ENCODE measurements at places on chromosomes 6 and 20.
A peak's percentile ranks its signal among the peaks of the same experiment; 100 is the strongest.

- no peak for DNase-seq
Observed at GRCh38 chr6:27872642-27873020, 39.6 kb downstream of the OR2B2 start.

GRCh38 chr6:27599859-27600532, 127.1 kb upstream of the ZNF184 start:
- no peak for DNase-seq

- no peak for DNase-seq
Observed at GRCh38 chr6:1606780-1607515, 2.8 kb upstream of the FOXC1 start.

DNA sequence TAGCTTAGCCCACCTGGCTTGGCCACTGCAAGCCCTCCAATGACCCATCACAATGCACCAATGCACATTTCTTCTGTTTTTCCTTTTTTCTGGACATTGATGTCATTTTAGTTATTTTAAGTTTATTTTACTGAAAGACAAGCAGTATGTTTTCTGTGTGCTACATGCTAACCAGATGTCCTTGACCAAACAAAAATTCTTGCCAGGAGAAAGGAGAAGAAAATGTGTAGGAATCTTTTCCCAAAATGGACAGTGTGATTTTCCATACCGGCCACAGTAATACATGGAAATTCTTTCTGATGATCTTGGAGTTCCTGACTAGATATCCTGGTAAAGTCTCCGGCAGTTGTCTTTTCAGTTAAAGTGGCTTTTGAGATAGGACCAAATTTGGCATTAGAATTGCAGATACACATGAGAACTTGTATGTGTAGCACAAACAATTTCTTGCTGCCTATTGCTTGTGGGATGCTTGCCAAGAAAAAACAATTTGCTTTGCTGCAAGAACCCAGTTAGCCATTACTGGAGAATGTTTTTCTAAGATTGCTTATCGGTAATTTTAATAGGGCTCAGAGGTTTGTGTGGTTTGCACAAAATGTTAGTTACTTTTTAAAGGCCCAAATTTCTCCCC, 696.5 kb upstream of the CITED2 start:
- DNase-seq, result no peak

GRCh38 chr6:52560462-52560861, 16.4 kb downstream of the TRAM2 start:
- DNase-seq, result no peak

DNA sequence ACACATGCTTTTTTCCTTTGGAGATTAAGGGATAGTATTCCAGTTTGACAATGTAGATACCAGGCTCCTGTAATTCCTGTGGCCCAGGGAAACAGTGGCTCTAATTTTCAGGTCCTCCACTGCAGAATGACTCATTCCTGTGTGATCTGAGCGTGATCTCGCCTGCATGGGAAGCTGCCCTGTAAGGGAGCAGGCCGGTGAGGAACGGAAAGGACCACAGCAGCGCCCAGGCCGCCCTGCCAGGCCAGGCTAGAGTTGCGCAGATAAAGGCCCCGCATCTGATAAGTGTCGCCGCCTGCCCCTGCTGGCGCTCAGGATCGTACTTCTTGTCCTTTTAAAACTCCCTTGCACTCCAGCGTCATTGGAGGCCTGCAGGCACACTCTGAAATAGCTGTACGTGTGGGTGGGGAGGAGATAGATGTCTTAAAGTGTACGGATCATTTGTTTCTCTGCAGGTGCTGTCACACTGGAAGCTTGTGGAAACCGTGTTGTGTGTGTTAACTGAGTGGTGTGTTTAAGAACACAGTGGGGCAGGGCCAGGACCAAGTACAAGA, 60.7 kb downstream of the SYNJ2 start:
- no peak for DNase-seq

DNA sequence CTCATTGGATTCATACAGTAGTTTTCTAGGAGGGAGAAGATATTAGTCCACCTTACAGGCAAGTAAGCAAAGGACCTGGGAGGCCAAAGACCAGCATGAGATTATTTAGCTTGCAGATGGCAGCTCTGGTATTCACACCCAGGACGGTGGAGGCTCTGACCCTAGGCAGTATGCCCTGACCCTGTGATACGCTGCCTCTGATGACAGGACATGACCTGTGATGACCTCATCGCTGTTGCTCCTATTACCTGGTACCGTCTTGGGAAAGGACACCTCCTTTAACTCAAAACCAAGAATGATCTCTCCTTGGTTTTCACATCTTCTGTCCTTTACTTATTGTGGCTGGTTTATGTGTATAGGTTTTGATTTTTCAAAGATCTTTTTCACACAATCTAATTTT, 298.6 kb downstream of the CLIC5 start:
- DNase-seq, result no peak

- DNase-seq, result no peak
Observed at GRCh38 chr6:169843110-169843509, 91.7 kb downstream of the ERMARD start.

DNA sequence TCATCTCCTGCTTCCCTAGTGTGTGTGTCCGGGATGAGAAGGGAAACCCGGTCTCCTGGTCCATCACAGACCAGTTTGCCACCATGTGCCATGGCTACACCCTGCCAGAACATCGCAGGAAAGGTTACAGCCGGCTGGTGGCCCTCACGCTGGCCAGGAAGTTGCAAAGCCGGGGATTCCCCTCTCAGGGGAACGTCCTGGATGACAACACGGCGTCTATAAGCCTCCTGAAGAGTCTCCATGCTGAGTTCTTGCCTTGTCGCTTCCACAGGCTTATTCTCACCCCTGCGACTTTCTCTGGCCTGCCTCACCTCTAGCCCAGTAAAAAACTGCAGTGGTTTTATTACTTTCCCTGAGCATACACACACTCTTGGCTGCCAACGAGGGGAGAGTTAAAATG, 23.9 kb upstream of the C6orf141 start:
- DNase-seq, result no peak

DNA sequence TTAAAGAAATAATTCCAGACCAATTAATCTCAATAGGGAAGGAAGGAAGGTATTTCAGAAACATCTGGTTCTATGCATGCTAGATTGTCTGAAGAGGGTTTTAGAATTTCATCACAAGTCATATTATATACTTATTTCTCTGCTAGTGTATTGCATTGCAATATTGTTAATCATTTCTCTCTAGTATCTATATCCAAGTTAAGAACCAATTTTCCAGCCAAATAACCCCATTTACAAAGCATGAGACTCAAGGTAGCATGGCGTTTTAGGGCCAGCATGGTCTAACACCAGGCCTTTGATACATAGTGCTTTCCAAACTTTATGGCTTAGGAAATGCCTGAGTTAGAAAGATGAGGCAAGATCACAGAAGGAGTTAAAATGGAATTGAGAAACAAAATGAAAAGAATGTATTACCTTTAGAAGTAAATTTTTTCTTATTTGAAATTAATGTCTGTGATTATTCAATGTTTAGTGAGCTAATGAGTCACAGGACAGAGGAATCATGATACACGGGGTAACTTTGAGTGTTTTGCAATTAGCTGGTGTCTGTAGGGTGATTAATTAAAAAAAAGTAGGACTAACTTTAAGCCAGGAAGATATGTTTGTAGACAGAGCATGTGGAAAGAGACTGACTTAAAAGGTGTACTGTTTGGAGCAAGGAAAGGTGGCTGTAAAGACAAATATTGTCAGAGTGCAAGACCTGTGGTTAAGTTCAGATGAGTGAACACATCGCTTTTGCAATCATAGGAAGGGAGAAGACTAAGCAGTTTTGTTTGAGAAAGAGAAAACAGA, 1006.2 kb upstream of the CITED2 start:
- DNase-seq, result no peak

GRCh38 chr20:47540443-47541354, 39.0 kb downstream of the NCOA3 start:
- DNase-seq, result peak; percentile 26

DNA sequence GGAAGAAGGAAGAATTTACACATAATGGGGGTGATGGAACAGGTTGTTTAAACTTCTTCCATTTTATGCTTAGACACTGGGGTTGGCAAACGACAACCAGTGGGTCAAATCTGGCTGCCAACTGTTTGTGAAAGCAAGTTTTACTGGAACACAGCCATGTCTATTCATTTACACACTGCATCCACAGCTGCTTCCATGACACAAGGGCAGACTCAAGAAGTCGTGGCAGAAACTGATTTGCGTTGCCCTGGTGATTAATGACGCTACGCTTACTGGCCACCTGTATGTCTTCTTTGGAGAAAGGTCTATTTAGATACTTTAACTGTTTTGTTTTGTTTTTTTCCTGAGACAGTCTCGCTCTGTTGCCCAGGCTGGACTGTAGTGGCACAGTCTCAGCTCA, 19.0 kb downstream of the CTCFL start:
- DNase-seq, result no peak

GRCh38 chr6:121647905-121648304, 212.5 kb downstream of the GJA1 start:
- DNase-seq, result no peak

GRCh38 chr20:48166082-48166835, 381.0 kb upstream of the SULF2 start:
- no peak for DNase-seq

DNA sequence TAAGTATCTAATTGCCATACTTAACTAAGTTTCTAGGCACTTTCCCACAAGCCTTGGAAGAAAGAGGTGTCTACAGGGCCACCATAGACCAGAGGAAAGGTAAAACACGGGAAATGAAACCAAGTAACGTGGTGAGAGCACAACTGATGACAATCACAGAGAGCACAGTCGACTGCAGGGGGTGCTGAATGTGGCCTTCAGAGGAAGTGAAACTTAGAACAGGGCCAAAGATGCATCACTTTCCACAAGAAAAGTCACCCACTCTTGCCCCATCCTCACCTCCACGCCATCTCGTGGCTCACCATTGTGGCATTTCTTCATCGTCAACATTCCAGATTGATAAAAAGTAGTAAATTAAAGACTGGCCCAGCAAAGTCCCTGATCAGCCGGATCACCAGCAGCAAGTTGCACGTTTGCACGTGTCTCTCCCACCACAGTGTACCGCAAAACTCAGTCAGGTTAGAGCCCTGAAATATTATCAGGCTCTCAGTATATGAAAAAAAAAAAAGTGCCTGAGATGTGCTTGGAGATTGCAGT, 31.4 kb downstream of the HIVEP2 start:
- peak; percentile 77 for DNase-seq

- no peak for DNase-seq
Observed at GRCh38 chr6:53639520-53639919, 26.0 kb downstream of the KLHL31 start.

- no peak for DNase-seq
Observed at GRCh38 chr6:811831-812230, 118.9 kb upstream of the EXOC2 start.

GRCh38 chr20:58512808-58513552, 2.2 kb downstream of the APCDD1L start:
- no peak for DNase-seq

DNA sequence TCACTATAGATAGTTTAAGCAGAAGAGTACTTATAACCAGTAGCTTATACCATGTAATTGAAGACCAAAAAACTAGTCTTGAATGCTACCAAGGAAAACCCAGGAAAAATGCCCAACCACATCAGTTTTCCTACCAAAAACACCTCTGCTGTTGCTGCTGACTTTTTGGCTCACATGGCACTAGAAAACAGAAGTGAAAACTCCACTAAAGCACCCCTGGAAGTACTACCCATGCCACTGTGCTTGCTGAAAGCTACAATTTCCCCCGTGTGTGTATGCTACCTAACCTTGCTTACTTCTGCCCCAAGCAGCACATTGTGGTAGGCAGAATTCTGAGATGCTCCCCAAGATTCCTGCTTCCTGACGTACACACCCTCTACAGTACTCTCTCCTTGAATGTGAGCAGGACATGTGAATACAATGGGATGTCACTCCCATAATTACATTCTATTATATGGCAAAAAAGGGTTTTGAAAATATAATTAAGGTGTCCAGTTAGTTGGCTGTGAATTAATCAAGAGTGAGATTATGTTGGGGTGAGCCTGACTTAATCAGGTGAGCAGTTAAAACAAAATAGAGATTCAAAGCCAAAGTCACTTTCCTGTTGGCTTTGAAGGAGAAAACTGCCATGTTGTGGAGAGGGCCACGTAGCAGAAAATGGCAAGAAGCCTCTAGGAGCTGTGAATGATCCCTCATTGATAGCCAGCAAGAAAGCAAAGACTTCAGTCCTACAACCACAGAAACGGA, 209.8 kb upstream of the MARCKS start:
- no peak for DNase-seq

DNA sequence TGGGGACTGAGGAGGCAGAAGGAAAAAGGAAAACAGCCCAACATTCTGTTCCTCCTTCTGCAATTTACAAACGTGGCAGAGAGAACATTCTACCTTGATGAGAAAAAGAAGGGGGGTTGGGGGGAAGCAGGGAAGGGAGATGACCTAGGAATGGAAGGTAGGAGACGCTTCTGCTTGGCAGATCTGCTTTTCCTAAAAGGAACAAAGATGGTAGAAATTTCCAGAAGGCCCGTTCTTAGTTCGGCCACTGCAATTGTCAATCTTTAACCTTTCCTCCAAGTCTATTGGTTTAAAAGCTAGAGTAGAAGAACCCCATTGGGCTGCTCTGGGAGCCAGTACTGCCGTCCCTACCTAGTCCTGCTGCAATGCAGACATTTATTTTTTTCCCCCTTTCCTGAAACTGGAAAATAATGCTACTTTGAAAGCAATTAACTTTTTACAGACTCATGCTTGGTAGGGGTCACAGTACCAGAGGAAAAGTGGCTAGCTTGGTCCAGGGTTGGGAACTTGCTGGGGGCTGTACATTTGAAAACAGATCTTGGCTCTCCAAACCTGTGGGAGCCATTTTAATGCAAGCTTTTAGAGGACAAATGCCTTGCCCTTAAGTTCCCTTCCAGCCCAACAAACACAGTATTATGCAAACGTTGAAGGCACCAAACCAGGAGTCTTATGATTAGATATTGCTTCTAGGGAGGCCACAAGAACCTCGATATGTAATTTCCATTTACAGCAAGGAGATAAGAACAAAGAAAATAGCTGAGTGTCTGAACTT, 2.6 kb downstream of the ZMYND8 start:
- no peak for DNase-seq

GRCh38 chr6:1572892-1573291, 36.8 kb upstream of the FOXC1 start:
- no peak for DNase-seq

GRCh38 chr6:99114769-99115406, 167.1 kb upstream of the FBXL4 start:
- DNase-seq, result no peak

- DNase-seq, result peak; percentile 11
Observed at GRCh38 chr20:15708984-15709598, 864.2 kb downstream of the KIF16B start.
